BJ (cell line): ENCODE measurements at places on chromosomes 2 and 18.
A peak's percentile ranks its signal among the peaks of the same experiment; 100 is the strongest.

DNA sequence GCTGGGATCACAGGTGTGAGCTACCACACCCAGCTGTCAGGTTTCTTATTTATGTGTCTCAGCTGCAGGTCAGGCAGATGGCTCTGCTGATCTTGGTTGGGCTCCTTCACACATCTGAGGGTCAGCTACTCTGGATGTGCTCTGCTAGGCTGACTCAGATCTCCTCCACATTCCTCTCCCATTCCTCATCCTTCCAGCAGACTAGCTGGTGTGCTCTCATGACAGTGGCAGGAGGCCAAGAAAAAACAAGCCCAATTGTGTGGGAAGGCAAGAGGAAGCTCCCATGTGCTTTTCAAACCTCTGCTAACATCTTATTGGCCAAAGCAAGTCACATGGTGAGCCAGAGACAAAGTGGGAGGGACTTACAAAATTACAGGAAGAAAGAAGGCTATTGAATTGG, 11.7 kb upstream of the MSH6 start:
- peak; percentile 71 for DNase-seq

DNA sequence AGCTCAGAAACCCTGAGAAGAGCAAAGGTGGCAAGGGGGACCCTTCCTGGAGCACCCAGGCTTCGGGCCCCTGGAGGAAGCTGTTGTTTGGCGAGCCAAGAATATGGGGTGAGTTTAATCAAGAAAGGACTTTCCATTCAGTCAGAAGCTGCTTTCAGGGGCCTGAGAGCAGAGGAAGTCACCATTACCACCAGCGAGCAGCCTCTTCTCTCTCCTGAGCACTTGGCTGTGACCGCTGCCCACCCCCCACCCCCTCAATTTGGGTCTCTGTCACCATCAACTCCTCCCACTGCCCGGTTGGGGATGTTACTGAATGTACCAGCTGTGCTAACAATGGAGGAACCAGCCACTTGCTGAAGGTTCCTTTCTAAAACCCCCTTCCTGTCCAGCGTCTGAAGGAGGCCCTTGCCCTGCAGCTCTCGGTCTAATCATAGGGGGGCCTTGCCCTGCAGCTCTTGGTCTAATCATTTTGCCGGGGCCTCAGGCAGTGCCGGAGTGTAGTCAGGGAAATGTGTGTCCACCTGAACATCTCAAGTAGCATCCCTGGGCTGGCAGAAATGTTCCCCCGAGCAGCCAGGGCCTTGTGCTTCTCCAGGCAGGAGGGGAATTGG, 943 bp downstream of the INPP5D start:
- DNase-seq: no peak

DNA sequence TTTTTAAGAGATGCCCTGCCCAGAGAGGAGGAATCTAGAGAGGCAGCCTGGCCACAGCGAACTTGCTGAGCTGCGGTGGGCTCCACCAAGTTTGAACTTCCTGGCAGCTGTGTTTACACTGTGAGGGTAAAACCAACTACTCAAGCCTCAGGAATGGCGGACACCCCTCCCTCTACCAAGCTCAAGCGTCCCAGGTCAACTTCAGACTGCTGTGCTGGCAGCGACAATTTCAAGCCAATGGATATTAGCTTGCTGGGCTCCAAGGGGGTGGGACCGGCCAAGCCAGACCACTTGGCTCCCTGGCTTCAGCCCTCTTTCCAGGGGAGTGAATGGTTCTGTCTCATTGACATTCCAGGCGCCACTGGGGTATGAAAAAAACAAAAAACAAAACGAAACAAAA, 289.4 kb downstream of the KCNS3 start:
- no peak for DNase-seq

- DNase-seq: no peak
These were observed 18.1 kb upstream of the CYP26B1 start for GRCh38 chr2:72165792-72166191.

DNA sequence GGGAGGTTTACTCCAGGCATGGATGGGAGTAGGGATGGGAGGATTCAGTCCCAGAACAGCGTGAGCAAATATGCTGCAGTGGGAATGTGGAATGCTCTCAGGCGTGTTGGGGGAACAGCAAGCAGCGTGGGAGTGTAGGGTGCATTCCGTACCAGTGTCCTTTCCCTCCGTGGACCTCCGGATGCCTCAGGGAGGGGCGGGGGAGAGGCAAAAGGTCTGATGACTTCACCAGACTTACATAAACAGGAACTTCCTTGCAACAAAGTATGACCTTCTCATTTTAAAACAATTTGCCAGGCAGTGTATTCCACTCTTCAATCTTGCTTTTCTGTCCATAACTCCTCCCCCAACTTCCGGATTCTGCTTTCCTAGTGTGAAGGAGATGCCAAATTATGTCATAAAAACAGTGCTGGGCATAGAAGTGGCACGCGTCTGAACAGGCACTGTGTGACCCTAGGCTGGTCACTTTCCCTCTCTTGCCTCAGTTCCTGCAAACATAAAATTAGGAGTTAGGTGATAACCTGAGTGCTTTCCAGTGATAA, 36.9 kb downstream of the RPL37A start:
- DNase-seq: peak; percentile 95

- DNase-seq: no peak
These were observed 34.5 kb upstream of the ARL5A start for GRCh38 chr2:151862700-151863099.

GRCh38 chr2:47237375-47238334, 82.5 kb upstream of the STPG4 start:
- DNase-seq: no peak

GRCh38 chr2:71683666-71684065, 230.3 kb downstream of the DYSF start:
- no peak for DNase-seq

DNA sequence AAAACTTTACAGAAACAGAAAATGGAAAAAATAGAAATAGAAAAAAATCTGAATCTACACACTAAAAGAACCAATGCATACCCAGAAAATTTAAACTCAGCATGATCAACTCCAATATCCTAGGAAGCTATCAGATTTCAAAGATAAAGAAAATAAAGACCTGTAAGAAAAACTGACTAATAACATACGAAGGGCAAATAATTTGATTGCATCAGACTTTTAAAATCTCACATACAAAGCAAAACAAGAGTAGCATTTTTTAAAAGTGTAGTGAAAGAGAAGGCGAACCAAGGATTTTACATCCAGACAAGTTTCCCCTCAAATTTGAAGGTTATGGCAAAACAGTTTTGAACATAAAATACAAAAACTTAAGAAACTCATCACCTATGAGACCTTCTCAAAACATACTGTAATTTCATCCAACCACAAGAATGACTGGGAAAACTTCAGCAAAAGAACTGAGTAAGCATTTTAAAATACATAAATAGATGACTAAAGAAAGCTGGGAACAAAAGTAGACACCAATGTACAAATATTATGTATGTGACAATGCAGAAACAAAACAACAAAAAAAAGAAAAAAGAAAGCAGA, 54.8 kb downstream of the NBAS start:
- no peak for DNase-seq

- no peak for DNase-seq
These were observed 153.5 kb upstream of the ALKAL2 start for GRCh38 chr2:441258-442022.

DNA sequence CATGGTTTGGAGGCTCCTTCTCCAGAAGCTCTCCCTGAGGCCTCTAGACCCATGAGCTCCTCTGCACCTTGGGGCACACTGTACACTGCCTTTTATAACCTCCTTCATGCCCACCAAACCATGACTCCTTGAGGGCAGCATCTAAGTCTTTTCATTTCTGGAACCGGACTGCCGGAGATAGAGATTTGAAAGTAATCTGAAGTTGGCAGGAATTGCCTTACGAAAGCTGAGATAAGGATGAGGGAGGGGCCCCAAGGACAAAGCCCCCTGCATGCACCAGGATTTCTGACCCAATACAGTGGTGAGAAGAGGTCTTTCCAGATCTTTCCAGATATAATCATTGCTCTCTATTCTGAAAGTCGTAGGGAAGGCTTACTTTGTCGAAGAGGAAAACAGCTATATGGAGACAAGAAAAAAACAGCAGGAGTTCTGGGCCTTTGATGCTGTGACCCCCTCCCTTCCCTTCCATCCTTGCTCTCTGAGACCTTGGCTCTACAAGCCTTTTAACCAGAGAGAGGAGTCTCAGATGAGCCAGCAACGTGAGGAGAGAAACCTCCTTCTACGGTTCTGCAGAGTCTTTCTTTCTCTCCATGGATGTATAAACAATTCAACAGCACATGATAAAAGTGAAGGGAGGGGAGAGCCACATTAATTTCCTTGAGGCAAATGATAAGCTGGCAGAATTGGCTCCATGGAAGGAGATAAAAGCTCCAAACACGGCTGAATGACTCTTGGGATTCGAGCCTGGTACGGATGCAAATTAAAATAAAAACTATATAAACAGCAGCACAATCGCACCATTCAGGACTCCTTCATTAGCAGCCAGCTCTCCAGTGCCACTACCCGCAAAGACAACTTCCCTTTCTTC, 88.0 kb upstream of the RTN4 start:
- DNase-seq: no peak

GRCh38 chr18:36625386-36625785, 203.4 kb downstream of the TPGS2 start:
- no peak for DNase-seq

DNA sequence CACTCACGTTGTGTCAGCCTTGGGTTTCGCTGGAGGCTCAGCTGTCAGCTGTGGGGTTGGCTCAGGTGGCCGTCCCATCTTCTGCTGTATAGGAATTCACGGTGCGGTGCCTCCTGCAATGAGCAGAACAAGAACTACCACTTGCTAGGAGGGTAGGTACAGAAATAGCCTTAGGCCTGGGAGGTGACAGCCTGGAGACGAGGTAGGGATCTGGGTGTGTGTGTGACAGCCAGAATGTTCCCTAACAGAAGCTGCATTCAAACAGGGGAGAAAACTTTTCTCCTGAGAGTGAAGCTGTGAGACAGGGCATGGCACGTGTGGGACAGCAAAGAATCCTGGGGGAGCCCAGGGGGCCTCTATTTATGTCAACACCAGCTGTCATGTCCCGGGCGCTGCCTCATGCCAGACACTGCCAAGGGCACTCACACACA, 8.4 kb upstream of the MAL start:
- DNase-seq: no peak

DNA sequence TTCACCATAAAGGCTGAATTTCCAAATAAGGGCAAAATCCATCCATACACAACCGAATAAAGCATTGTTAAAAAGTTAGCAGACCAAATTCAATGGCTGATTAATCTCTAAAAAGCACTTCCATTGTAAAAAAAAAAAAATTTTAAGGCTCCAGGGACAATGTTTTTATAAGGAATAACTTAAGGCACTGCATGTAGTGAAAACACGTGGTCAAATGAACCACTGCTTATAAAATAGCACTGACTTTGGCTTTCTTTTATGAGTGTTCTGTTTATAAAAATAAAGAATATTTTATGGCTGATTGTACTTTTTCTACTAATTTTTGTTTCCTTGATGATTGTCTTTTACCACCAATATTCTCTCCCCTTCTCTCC, 409.3 kb upstream of the KCNH7 start:
- no peak for DNase-seq

GRCh38 chr2:76826691-76827090, 695.5 kb downstream of the LRRTM4 start:
- no peak for DNase-seq
